NCI-H1694 treated with DMSO at 0.1 percent for 48 hours (cell line): ENCODE measurements at places on chromosomes 2 and 18.
A peak's percentile ranks its signal among the peaks of the same experiment; 100 is the strongest.

DNA sequence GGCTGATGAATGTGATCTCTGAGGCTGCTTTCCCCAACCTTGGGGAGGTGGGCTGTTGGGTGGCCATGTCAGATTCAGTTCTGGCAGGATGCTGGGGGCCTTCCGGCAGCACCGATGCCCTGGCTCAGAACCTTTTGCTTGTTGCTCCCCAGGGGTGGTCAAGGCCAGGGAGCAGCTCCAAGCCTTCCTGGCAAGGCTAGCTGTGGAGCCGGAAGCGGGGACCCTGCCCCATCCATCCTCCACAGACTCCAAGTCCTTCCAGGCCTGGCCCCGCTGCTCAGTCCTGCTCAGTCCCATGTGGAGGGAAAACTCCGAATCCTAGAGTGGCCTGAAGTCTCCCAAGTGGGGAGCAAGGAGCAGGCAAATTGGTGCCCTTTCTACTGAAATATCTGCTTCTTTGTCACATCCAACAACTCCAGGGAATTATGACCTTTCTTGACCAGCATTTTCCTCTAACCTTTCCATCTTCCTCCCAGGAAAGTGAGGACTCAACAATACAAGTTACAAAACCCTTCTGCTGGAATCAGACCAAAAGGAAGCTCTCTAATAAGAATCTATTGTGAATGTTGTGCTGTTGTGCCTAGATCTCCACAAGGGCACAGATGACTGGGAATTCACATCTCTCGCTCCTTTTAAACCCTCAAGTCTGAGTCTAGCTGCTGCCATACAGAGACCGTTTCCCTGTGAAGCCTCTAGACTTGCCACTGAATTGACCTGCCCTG is 134.0 kb downstream of the MCFD2 start:
- DNase-seq, result no peak

GRCh38 chr2:111617299-111618225 is 266.4 kb downstream of the ANAPC1 start:
- DNase-seq, result no peak

- DNase-seq, result no peak
These were observed 277.8 kb downstream of the SETBP1 start for GRCh38 chr18:44958455-44958854.

GRCh38 chr18:58337285-58337684 is 291.6 kb downstream of the ALPK2 start:
- no peak for DNase-seq

DNA sequence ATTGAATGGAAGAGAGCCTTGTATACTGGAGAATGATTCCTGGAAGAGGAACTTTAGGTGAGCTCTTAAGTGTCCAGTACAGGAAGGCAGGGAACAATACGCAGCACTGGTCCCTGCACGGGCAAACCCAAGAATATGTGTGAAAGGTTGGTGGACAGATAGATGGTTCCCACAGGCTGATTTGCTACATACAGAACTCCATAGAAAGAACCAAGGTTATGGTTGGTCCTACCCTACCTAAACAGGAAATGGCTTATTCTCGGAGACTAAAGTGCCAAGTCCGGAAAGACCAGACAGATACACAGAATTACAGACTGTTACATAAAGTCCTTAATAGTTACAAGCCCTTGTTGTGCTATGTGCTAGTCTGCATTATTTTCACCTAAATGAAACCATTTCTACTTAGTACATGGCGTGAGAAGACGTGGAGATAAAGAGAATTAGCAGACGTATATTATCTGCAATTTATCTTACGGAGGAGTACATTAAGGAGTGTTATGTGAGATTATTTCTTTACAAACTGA is 1.2 kb downstream of the REV1 start:
- no peak for DNase-seq

- no peak for DNase-seq
These were observed 325.4 kb downstream of the SMAD2 start for GRCh38 chr18:47605093-47605492.

DNA sequence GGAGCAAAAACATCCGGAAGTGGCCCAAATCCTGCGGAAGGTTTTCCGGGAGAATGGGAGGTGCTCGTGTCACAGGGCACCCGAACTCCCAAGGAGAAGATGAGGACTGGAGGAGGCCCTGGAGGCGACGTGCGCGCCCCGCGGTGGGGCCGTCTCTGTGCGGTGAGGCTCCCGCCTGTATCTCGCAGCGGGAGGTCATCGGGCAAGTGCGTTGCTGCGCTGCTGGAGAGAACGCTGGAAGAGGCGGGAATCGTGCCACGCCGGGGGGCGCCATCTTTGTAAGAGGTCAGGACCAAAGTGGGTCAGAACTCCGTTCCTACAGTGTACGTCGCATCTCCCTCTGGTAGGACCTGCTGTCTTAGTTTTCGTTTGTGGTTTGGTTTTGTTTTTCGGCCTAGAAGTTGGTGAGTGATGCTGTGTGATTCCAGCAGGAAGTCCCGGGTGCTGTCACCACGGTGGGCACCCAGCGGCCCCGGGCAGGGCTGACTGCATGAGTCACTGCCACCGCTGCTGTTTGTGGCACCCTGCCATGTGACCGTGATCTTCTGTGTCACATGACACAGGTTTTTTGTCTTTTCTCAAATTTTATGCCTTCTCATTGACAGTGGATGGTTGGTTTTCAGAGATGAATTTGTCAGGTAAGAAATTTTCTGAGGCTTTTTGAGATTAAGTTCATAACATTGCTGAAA is 21.5 kb upstream of the ATP9B start:
- DNase-seq, result no peak

DNA sequence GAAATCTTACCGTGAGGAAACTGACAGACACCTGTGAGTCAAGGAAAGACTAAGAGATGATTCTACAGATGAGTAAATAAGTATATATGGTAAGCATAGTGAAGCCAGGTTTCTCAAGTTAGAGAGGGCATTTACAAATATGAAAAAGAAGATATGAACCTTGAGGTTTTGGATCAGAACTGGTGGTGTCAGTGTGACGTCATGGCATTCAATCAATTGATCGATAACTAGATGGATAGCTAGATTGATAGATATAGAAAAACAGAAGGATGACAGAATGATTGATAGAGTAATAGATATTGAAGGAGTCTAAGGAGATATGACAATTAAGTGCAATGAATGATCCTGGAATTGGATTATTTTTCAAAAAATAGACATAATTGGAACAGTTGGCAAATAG is 350.2 kb upstream of the MC4R start:
- no peak for DNase-seq

- no peak for DNase-seq
These were observed 34.2 kb upstream of the DYSF start for GRCh38 chr2:71419145-71419544.

- DNase-seq, result no peak
These were observed 21.1 kb downstream of the RAB1A start for GRCh38 chr2:65108780-65109179.

- no peak for DNase-seq
These were observed 89.8 kb downstream of the TGOLN2 start for GRCh38 chr2:85237849-85238565.

- DNase-seq, result no peak
These were observed 262.1 kb downstream of the GALNT13 start for GRCh38 chr2:154133823-154134222.

DNA sequence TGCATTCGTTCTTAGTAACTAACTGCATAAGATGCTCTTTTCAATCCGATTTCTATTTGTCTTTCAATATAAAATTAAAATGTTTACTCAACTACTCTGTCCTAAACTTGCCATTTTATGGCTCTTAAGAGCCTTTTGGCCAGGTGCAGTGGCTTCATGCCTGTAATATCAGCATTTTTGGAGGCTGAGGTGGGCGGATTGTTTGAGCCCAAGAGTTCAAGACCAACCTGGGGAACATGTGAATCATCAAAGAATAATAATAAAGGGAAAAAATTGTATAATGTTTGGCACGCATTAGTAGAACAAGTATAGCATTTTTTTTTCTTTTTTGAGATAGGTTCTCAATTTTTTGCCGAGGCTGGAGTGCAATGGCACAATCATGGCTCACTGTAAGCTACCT is 92.5 kb downstream of the C2orf74 start:
- DNase-seq, result no peak

DNA sequence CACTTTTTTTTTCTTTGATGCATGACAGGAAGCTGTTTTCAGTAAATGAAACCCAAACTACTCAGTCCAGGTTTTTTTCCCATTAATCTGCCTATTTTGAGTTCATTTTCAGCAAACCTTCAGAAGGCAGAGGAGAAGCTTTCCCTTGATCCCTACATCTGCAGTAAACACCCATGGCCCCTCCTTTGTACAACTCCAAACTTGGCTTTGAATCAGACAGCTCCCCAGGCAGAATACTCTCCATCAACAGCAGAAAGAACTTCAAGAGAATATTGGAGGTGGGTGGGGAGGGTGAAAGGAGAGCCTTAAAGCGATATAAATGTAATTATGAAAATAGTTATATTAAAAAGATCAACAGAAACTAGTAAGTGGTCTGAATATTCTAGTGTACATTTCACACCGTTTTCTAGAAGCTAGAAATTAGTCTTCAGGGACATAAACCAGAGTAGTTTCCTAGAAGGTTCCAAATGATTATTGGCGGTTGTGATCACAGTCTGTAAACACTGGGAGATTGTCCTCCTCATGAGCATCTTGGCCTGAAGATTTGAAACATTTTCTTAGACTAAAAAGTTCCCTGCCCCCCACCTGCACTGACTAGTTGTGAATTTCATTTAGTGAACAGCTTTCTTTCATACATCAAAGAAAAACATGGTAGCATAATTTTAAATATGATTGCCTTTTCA is 75.1 kb upstream of the STK39 start:
- DNase-seq, result no peak

- no peak for DNase-seq
These were observed 68.3 kb downstream of the ARHGEF33 start for GRCh38 chr2:38957972-38958371.

GRCh38 chr2:117859924-117860647 is 45.6 kb downstream of the DDX18 start:
- DNase-seq, result no peak

DNA sequence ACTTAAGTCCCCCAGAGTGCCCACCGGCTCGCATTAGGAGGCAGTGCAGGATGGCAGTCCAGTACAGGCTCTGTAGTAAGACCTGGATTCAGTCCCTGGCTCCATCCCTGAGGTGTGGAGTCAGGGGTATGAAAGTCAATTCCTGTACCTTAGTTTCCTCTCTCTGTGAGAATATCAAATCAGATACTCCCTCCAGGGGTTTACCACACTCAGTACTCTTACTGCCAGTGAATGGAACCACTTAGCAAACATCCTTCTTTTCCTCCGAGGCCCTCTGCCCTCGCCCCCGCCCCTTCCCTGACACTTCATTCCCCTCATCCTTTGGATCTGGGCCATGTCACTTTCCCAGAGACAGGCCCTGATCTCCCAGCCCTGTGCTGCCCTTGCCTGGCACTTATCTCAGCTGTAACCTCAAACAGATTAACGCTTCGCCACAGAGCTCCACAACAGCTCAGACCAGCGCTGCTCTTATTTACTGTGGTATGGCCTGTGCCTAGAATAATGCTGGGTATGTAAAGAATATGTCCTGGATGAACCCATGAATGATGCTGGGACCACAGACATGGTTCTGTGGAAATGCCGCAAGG is 159.0 kb upstream of the TMEM200C start:
- DNase-seq, result no peak

DNA sequence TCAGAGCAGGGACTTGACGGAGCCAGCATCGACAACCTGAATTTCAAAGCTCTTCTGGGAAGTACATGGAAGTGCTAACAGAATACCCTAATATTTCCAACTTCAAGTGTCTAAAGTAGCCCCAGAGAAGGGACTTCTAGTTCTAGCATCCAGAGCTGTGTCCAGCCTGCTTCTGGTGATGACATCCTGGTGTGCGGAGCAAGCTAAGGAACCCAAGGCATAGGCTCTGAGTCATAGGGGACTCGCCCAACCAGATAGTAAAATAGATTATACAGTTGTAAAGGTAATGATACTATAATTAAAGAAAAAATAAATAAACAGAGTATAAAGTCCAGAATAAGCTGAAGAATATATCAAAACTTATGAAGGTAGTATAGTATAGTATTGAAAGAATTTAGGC is 108.1 kb upstream of the SERPINE2 start:
- DNase-seq, result no peak

GRCh38 chr18:48078448-48078847 is 148.0 kb upstream of the SMAD2 start:
- DNase-seq, result no peak

GRCh38 chr2:70979626-70980025 is 1.2 kb downstream of the ANKRD53 start:
- DNase-seq, result no peak

- DNase-seq, result no peak
These were observed 75.7 kb downstream of the TTC21B start for GRCh38 chr2:165877565-165878550.

- no peak for DNase-seq
These were observed 33.2 kb upstream of the GRHL1 start for GRCh38 chr2:9918275-9918674.

- no peak for DNase-seq
These were observed 143.7 kb downstream of the USP34 start for GRCh38 chr2:61327173-61327572.

DNA sequence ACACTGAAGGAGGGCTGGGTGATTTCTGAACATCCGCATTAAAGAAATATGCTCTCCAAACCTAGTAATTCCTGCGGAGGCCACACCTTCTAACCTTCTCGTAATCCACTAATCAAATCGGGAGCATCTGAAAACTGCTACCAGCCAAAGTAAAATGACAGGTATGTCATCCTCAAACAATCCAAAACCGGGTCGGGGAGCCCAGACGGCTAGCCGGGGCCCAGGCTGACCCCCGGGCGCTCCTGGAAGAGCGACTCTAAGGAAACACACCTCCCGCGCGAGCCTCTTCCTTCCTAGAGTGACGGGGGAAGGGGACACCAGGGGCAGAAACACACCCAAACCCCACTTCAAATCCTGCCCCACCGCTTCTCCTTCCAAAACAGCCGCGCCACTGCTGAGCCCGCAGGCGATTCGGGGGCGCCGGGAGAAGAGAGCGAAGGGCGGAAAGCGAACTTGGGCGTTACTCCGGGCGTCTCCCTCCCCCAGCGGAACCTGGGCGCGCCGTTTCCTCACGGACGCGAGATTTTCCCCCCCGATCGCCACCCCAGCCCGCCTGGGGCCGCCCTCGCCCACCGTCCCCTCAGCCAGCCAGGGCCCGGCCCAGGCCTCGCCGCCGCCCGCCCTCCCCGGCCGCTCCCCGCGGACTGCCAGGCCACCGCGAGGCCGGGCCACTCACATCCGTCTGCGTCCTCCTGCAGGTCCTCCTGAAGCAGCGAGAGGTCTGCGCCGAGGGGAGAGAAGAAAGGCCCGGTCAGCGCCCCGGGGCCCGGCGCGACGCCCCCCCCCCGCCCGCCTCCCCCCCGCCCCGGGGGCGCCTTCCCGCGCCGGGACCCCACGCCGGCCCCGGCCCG is 584 bp downstream of the PPP4R1 start:
- peak; percentile 4 for DNase-seq

DNA sequence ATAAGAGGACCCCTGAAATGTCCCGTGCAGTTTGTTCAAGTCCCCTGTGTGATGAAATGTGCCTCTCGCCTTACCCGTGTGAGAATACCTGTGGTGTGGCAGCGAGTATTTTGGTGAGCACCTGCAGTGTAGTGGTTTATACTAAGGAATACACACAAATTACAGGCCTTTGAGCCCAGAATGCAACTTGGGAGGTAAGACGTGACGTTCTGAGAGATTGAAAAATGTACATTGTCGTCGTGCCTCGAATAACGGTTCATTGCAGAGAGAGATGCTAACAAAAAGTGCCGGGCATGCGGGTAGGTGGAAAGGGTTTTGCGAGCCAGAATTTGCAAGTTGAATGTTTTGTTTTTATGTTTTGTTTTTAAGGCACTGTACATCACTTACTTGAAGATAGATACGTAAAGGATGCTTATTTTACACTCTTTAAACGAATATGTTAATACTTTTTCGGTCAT is 867 bp downstream of the RBBP8 start:
- DNase-seq, result no peak
